T-helper 1 cell (primary cell): ENCODE measurements at places on chromosomes 16 and 17.

- DNase-seq = no peak
These were observed 79.9 kb downstream of the PLXDC1 start for GRCh38 chr17:39071573-39071972.

DNA sequence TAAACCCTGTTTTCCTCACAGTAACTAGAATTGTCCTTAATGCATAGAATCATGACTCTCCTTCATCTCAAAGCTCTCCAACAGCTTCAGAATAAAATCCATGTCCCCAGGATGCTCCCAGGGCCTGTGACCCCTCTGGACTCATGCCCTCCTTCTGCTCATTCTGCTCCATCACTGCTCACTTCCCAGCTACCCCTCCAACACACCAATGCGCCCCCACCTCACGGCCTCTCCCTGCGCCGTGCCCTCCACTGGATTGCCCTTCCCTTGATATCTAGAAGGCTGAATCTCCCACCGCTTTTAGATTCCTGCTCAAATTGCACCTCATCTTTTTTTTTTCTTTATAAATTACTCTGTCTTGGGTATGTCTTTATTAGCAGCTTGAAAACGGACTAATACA, 12.6 kb upstream of the TMEM220 start:
- no peak for DNase-seq

GRCh38 chr16:20735490-20735889, 6.1 kb downstream of the THUMPD1 start:
- no peak for DNase-seq

DNA sequence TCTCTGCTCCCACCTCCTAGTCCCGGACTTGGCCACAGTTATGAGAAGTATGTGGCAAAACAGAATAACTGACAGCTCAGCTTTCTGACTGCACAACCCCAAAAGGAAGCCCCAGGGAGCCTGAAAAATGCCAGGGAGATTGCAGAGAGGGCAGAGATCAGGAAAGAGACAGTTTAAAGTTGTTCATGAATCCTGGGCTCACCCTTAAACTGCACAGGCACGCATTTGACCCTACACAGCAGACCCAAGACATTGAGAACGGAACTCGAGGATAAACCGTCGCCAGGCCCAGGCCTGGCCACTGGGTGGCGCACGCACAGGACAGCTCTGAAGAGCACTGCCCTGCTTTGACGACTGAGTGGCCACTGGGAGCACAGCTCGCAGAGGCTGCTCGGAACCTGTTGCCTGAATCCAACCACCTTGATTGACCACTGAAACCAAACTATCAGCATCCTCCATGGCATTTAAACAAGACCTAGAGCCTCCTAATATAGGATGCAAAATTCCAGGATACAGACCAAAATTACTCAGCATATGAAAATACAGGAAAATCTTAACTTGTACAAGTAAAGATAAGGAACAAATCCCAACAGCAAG, 114.0 kb downstream of the C16orf95 start:
- DNase-seq = no peak

DNA sequence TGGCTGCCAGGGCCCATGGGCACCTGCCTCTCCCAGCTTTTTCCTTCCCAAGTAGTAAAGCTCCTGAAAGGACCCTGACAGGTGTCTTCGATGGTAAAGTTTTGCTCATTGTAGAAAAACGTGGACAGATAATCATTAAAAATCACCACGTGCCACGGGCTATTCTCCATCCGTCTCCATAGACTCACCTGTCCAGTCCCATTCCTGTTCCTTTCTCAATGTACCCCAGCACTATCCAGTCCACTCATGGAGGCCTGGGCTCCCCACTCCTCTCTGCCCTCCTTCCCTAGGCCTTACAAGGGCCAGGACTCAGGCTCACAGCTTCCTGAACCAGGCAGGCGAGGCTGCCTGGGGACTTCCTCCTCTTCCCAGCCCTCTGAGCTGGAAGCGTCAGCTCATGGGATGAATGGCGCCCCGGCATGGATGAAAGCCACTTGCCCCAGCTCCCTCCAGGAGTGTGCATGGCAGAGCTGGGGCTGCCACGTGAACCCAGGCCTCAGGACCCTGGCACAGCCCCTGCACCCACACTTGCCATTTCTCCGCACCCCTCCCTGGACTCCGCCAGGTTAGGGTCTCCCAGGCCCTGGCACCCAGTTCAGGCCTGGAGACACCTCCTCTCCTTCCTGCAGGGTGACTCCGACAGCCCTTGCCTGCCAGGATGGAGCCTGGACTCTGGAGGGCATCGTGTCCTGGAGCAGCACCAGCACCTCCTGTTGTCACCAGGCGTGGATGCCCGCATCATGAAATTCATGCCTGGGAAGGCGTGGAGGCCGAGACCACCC, 8.8 kb downstream of the CTRB1 start:
- DNase-seq = no peak

GRCh38 chr17:28610376-28610775, 3.6 kb downstream of the RSKR start:
- DNase-seq = no peak

DNA sequence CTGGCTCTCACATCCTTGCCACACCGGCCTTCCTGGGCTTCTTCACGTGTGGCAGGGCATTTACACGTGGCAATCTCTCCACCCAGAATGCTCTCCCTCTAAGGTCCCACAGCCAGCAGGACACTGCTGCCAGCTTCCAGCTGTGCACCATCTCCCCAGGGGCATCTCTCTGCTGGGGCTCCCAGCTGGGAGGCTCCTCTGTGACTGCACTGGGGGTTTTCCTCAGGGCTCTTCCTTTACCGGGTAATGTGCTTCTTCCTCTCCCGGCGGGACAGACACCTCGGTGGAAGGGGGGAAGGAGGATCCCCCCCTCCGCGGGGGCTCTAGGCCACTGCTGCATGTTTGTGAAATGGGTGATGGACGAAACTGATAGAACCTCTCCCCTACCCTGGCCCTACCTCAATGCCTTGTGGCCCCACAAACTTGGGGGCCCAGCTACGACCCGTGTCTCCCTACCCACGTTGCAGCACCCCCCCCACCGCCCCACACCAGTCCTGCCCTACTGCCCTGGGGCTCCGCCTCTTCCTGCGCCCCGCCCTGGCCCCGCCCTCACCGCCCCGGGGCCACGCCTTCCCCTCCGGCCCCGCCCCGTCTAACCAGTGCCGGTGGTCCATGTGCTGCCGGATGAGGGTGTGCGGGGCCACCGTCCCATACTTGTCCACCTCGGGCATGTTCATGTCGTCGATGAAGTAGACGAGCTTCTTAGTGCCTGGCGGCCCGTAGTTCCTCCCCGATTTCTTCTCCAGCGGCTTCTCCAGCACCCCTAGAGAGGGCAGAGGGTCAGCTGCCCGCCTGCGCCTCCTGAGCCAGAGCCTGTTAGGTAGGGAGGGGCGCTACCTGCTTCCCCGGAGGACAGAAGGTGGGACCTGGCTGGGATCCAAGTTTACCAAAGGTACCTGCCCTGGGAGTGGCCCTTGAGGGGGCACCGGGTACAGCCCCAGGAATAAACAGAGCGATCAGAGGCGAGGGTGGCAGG, 92.6 kb downstream of the DNAH17 start:
- peak; percentile 43 for DNase-seq

DNA sequence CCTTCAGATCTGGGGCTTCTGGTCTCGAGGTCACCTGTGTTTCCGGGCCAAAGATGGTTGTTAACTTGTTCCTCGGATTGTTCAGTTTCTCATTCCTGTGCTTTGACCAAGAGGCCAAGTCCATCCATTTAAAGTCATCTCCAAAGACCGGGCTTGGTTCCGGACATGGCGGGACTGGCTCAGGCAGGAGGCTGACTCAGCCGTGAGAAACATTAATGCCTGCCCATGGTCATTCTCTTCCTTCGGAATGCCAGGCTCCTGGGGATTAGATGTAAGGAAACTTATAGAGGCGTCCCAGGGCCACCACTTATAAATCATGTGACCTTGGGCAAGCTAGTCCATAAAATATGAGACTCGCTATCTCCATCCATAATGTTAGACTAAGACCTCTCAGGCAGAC, 13.6 kb upstream of the NKD1 start:
- DNase-seq = no peak

DNA sequence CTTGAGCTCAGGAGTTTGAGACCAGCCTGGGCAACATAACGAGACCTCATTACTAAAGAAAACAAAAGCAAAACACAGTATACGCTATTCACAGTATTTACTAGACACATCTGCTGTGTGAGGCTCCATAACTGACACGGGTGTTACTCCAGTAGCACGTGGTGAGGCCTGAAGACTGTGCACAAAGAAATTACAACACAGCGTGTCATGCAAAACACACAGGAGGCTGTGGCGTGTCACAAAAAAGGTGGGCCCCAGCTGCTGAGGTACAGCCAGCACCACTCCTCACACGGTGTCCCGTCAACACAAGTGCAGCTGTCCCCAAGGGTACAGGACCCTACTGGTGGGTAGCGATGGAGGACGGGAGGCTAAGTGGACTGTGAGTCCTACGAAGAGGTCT, 2.7 kb downstream of the CYBC1 start:
- DNase-seq = no peak

DNA sequence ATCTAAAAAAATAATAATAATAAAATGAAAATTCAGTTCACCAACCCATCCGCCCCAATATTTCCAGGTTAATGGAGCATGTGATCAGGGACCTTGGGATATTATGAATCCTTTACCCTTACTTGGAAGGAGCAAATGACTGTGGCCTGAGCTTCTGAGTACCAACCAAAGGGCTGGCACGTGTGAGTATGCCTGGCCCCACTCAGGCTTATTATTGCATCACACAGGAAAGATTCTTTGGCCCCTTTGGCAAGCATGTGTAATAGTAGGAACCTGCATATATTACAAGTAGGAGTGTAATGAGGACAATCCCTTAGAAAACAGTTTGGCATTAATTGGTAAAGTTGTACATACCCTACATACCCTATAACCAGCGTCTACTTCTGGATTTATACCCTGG, 7.2 kb upstream of the C17orf78 start:
- DNase-seq = no peak

DNA sequence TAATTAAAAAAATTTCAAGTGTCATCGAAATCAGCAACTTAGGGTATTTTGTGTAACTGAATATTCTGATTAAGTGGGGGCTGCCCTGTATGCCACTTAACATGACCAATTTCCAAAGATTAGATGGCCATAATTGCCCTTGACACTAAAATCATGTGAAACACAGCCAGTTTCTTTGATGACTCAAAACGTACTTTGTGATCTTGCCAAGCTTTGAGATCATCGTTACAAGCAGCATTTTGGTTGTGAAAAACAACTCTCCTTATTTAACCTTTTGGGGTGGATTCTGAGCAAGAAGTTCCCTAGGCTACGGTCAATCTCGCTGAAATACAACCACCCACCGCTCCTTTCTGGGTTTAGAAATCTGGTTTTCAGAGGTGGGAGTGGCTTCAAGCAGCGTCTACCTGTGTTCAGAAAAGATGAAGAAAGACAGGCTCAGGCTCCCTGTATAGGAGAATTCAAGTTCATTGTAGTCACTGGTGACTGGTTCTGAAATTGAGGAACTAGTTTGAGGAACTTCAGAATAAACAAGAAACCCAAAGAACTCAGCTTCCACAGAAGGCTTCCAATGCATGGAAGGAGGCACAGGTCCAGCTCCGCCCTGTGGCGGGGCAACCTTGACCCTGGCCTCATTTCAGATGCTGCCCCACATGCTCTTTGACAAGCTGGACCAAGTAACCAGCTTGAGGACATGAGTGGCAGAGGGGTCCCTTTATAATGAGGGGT, 9.4 kb downstream of the MAP3K14 start:
- no peak for DNase-seq

- no peak for DNase-seq
These were observed 67.8 kb downstream of the GP2 start for GRCh38 chr16:20259541-20259940.

DNA sequence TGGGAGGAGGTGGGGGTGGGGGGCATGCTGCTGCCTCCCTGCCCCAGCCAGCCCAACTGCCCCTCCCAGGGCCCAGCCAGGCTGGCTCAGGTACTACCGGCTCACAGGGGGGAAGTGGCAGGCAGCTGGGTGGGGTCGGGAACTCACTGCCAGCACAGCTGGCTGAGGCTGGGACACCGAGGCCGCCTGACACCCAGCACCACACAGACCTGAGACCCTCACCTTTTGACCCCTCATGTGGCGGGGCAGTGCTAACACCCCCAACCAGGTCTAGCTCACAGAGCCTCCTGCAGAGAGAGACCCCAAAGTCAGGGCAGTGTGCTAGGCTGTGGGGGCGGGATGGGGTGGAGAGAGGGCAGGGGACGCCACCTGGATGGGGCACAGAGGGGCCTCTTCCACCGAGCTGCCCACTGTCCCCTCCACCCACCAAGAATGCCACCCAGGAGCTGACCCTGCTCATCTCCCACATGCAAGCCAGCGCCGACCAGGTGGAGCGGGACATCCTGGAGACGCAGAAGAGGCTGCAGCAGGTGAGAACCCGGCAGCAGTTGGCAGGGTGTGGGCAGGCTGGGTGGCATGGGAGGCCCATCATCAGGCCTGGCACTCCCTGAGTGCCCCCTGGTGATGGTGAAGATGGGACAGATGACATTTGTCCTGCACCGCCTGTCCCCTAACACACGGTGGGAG, 3.0 kb downstream of the EVPLL start:
- DNase-seq = no peak

DNA sequence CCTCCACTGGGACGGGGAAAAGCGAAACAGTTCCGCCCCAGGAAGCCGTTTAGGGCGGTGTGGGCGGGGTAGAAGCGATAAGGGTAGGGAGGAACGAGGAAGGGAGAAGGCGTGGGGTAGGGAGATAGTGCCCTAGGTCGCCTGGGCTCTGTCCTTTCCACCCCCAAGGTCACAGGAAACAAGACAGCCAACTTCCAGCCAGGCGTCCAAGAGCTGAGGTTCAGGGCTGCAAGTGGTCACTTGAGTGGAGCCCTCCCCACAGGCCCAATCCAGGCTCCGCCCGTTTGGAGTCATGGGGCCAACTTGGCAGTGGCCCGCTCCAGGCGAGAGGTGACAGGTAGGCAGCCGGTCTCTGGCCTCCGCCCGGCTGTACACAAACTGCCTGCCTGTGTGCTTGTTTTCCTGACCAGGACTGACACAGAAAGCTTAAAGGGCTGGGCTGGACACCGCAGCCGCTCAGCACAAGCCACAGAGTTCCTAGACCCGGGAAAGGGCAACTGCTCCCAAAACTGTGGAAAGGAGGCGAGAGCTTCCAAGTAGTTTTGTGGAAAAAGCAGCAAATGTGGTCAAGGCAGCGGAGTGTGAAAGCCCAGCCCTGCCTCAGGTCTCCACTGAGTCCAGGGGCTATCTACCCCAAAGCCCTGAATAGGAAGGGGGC, at the start of gene RILP:
TSS of gene RILP (minus strand) at position 23 of the 658 bp plus-strand sequence. CDS start 62 bp downstream, outside the sequence.
- no peak for DNase-seq

DNA sequence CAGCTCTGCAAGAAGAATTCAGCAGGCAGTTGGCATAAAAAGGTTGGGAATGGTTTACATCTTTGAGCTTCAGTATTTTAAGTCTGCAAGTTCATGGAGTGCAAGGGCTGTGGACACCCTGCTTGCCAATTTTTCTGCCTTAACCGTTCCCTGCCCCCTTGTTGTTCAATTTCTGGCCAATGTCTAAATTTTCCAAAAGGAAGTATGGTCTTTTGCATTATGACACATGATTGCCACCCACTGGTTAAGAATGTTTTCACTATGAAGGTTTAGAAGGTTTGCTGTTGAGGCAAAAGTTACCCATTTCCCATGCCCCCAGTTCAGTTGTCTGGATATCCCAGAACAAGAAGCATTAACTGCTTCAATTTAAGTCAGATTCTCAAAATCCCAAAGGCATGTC, 441.9 kb downstream of the CDH13 start:
- no peak for DNase-seq

GRCh38 chr17:13569398-13570123, 32.2 kb downstream of the HS3ST3A1 start:
- no peak for DNase-seq
